Muscle of back (tissue), 13 donors: ENCODE measurements at places on chromosomes 6 and 20.

DNA sequence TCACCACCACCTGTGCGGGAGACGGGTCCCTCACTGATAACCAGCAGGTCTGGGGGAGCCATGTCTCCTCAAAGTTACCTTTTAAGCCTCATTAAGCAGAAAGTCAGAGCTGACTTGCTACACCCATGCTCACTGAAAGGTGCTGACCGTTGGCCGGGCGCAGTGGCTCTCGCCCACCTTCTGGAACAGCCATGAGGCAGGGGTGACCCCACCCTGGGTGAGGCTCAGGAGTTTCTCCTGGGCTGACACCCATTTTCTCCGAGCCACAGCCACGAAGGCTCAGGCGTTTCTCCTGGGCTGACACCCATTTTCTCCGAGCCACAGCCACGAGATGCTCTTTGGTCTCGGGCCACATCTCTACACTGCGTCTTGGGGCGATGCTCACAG is 10.2 kb downstream of the BHLHE23 start:
- DNase-seq: no peak

GRCh38 chr6:130794738-130795137 is 32.5 kb upstream of the SMLR1 start:
- peak; percentile 41 for DNase-seq

DNA sequence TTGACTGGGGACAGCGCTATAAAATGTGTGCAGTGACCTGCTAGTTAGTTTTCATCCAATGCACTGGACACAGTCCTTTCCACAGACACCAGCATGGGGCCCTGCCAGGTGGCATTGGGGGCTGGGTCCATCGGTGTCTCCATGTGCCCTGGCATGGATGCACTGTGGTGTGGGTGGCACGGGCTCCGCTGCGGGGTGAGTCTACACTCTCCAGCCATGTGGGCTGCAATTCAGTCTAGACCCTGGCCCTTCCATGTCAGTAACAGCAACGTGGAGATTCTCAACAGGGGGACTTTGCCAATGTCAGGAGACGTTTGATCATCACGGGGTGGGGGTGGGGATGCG is 100.0 kb downstream of the RAMACL start:
- DNase-seq: no peak

DNA sequence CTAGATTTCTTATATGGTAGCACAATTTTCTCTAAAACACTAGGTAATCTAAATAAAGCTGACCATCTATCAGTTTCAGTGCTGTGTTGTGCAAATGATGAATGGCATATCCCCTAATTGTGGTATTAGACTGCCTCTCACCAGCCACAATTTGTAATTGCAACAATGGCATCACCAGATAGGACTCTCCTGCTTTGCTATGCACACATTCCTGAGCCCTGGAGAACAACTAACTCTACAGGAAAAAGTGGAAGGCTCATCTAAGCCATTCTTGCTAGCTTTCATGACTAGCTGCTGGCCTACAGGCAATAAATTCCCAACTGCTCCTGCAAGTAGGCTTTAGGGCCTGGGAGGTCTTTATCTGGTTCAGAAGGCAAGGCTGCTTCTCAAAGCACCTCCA is 974.1 kb downstream of the EYS start:
- no peak for DNase-seq

GRCh38 chr6:148146717-148147462 is 195.7 kb upstream of the SASH1 start:
- DNase-seq: no peak

GRCh38 chr6:149681209-149681608 is 32.7 kb upstream of the KATNA1 start:
- no peak for DNase-seq
